ENCODE measurements at places on chromosomes 16 and 17.

DNA sequence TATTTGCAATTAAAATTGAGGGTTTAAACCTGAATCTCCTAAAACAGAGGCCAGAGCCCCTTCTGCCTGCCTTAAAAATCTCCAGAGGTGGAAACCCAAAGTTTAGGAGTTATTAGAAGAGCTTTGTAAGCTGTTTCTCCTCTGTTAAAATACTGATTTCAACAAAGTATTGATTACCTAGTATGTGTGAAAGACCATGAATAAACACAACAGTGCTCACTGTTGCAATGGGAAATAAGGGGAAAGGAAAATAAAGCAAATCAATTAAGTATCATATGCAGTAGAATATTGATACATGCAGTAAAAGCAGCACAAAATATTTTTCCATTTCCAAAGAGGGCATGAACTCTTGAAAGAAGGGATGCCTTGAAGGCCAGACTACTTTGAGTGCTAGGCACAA is 14.7 kb downstream of the CDR2 start:
- DNase-seq = no peak

DNA sequence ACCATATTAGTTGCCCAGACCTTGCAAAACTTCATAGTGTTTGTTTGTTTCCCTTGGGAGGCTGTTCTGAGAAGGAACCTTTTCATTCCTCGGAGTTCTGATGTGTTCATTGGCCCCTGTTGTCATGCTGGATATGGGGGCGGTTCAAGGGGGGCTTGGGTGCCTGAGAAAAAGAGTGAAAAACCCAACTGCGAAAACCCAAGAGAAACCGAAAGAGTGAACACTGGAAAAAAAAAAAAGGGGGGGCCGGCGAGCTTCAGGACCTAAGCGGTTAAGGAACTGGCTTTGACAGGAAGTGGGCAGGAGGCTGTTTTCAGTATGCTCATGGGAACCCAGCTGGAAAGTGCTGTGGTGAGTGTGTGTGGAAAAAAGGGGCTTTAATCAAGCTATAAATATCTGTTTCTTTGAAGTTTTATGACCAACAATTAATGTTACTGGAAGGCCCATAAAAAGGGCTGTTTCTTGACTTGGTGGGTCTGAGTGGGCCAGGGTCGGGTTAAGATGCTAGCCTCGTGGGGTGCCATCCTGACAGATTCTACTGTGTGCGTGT is 510.7 kb downstream of the MAF start:
- DNase-seq = no peak

GRCh38 chr16:29232811-29233704 is 173.5 kb downstream of the NPIPB11 start:
- no peak for DNase-seq

- DNase-seq = no peak
Measured at GRCh38 chr17:77782201-77782600, 176.3 kb upstream of the TNRC6C start.

DNA sequence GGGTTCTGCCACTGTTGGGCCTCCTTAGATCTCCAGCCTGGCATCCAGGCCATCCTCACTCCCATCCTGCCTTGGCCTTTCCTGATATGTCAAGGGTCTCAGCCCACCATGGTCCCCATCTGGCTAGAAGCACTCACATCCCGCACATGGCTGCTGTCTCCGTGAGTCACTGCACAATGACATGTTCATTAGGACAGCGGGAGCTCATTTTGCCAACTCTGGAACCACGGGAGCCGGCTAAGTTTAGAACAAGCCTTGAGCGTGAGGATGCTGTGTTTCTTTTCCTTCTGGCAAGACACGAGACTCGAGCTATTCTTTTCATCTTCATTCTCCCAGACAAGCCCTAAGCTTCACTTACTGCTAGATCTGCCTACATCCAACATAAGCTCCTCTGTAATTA is 65.7 kb upstream of the KSR1 start:
- DNase-seq = no peak

Measured in activated CD4-positive, alpha-beta T cell treated with anti-CD3 and anti-CD28 coated beads, Interleukin-2, amount 50 U/mL, for 1 hour (primary cell).